A549 treated with dexamethasone at 1 μM for 4 hours (cell line): ENCODE measurements at places on chromosomes 3 and 15. TPM values are rescaled to one million over a fixed set of nuclear protein-coding genes. Genes with fewer than 3 reads are reported as not detected.

Gene TLE3
- 32.8 to 55.1 TPM (median 45.9 TPM) in 5 replicates for total RNA-seq

Gene ROPN1
- not detected in 5 replicates for total RNA-seq

Gene NR1I2
- total RNA-seq, result not detected in 5 replicates

Gene ACTR8
- 14.3 to 16.9 TPM (median 16.5 TPM) in 5 replicates for total RNA-seq

Gene PSMD6
- 76.7 to 87.8 TPM (median 79.7 TPM) in 5 replicates for total RNA-seq

Gene PPARG
- total RNA-seq, result 34.7 to 43.2 TPM (median 40.0 TPM) in 5 replicates

Gene DPPA2
- 0.06 TPM in 1 of 5 replicates, not detected in the others for total RNA-seq

Gene PLIN1
- 0.06 to 0.09 TPM (median 0.08 TPM) in 5 replicates for total RNA-seq

Gene GABRR3
- total RNA-seq, result not detected in 5 replicates

Gene TRPC1
- 4.7 to 8.9 TPM (median 8.0 TPM) in 5 replicates for total RNA-seq

Gene BNC1
- 0.72 to 0.98 TPM (median 0.92 TPM) in 5 replicates for total RNA-seq

Gene GAP43
- total RNA-seq, result 0.05 to 0.09 TPM (median 0.06 TPM) in 4 of 5 replicates, not detected in the other

Gene TIPIN
- 20.8 to 28.5 TPM (median 23.7 TPM) in 5 replicates for total RNA-seq

Gene SNRPA1
- total RNA-seq, result 113 to 135 TPM (median 119 TPM) in 5 replicates

Gene EBLN2
- 0.30 to 0.47 TPM (median 0.41 TPM) in 5 replicates for total RNA-seq

Gene COL6A6
- not detected in 5 replicates for total RNA-seq

Gene MESP1
- 1.7 to 6.0 TPM (median 4.4 TPM) in 5 replicates for total RNA-seq

Gene FMN1
- total RNA-seq, result 0.33 to 0.54 TPM (median 0.38 TPM) in 5 replicates

Gene FEZF2
- not detected in 5 replicates for total RNA-seq

Gene MNS1
- total RNA-seq, result 2.4 to 3.9 TPM (median 3.3 TPM) in 5 replicates

Gene IGSF10
- 0.34 to 0.53 TPM (median 0.40 TPM) in 5 replicates for total RNA-seq

Gene CRABP1
- total RNA-seq, result 1.3 to 2.2 TPM (median 1.6 TPM) in 5 replicates

Gene CLDN1
- total RNA-seq, result 17.9 to 24.5 TPM (median 19.9 TPM) in 5 replicates

Gene ISY1
- 17.5 to 21.9 TPM (median 20.2 TPM) in 5 replicates for total RNA-seq

Gene TM4SF18
- 30.9 to 38.2 TPM (median 33.6 TPM) in 5 replicates for total RNA-seq

Gene LMOD3
- not detected in 5 replicates for total RNA-seq

Gene ARNT2
- total RNA-seq, result 14.0 to 19.3 TPM (median 18.0 TPM) in 5 replicates

Gene ADAMTS9
- 0.61 to 1.1 TPM (median 0.73 TPM) in 5 replicates for total RNA-seq

Gene SPINK8
- not detected in 5 replicates for total RNA-seq

Gene TYRO3
- 16.9 to 20.8 TPM (median 20.5 TPM) in 5 replicates for total RNA-seq

Gene SAMD7
- total RNA-seq, result not detected in 5 replicates

Gene ECE2
- not detected in 5 replicates for total RNA-seq

Gene HDC
- 0.05 to 0.09 TPM (median 0.08 TPM) in 4 of 5 replicates, not detected in the other for total RNA-seq

Gene LPCAT4
- 42.5 to 63.8 TPM (median 62.7 TPM) in 5 replicates for total RNA-seq

Gene MYZAP
- total RNA-seq, result 0.94 to 1.5 TPM (median 1.3 TPM) in 5 replicates

Gene TUSC7
- total RNA-seq, result not detected in 5 replicates

Gene SLCO2A1
- 0.16 to 0.38 TPM (median 0.20 TPM) in 5 replicates for total RNA-seq
